Breast epithelium (tissue), 4 donors: ENCODE measurements at places on chromosomes 3 and 15.
A peak's percentile ranks its signal among the peaks of the same experiment; 100 is the strongest.

- peak overlapping the region; percentile 57 for H3K4me3 ChIP-seq
- H3K27me3 ChIP-seq = no peaks in the 10 kb centered on the region
- H3K4me1 ChIP-seq = no peaks in the 10 kb centered on the region
Observed at GRCh38 chr15:59437142-59437816, 707 bp upstream of the FAM81A start.

DNA sequence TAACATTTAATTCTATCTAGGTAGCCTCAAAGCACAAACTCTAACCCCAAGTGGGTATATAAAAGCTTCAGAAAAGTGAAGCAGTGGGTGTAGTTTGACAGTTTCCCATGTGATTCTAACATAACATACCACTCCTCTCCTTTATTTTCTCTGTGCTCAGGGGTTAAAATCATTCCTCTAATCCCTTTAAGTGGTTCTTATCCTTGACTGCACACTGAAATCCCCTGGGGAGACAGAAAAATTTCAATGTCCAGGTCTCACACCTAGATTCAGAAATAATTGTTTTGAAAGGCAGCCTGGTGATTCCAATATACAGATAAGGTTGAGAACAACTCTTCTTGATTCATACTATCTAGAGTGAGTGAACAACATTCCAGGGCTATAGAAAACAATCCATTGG lies 986.4 kb downstream of the ROBO1 start:
- H3K27ac ChIP-seq = no peak overlapping the region
- no peaks in the 10 kb centered on the region for H3K4me1 ChIP-seq
- no peak for DNase-seq

DNA sequence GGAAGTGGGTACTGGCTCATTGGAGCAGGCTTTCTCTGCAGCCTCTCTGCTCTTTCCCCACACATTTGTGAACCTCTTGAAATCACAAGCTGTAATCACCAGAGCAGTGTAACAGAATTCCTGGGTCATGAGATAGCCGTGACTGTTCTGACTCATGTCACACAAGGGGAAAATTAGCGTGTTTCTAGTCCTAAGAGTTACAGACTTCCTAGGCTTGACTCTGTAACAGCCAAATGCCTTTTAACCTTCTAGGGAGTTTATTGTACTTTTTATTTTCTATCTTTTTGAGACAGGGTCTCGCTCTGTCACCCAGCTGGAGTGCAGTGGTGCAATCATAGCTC lies 54.7 kb upstream of the TRAK1 start:
- H3K27me3 ChIP-seq = no peaks in the 10 kb centered on the region
- H3K4me3 ChIP-seq = no peak overlapping the region
- H3K4me1 ChIP-seq = no peaks in the 10 kb centered on the region

GRCh38 chr3:127814325-127814781 lies 8.0 kb downstream of the MGLL start:
- no peak for DNase-seq
- H3K36me3 ChIP-seq = no peaks in the 10 kb centered on the region
- H3K4me1 ChIP-seq = peaks cover 9% of the 10 kb centered on the region
- H3K4me3 ChIP-seq = no peak overlapping the region

- no peak overlapping the region for H3K27ac ChIP-seq
- H3K4me1 ChIP-seq = no peaks in the 10 kb centered on the region
- no peak overlapping the region for H3K4me3 ChIP-seq
- DNase-seq = no peak
- H3K27me3 ChIP-seq = no peaks in the 10 kb centered on the region
Observed at GRCh38 chr3:42836150-42837123, 27.2 kb downstream of the ACKR2 start.

GRCh38 chr15:40549894-40550293 lies 14.9 kb downstream of the CCDC32 start:
- no peak overlapping the region for H3K4me3 ChIP-seq
- H3K4me1 ChIP-seq = no peaks in the 10 kb centered on the region
- no peaks in the 10 kb centered on the region for H3K27me3 ChIP-seq
- H3K36me3 ChIP-seq = no peaks in the 10 kb centered on the region

DNA sequence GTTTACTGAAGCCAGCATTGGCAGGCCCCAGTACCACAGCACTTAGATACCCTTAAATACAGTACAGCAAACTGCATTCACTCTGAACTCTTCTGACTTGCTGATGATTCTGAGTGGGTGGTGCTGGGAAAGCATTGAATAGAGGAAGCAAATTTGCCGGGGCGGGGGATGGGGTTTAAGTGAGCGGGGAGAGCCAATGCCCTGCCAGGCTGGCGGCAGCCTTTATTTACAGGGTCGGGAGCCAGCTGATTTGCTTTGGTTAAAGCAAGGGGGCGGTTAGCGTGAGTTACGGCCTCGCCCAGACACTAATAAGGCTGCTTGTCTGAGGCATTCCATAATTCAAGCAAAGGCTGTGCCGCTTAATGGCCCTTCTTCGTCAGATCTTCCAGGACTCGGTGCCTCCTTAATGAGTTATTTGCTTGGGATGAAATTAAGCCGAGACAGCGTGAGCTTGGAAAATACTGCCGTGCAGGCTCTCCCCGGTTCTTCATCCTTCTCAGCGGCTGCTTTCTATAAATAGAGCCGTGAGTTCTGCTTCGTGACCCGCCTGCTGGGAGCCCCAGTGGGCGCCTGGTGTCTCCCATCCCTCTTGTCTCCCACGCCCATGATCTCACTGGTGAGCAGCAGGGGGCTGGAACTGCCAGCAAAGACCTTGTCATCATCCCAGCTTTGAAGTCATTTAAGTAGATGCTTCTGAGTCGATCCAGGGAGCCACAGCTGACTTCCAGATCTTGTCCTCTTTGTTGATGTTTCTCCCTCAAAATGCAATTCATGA lies 25.8 kb downstream of the SPSB4 start:
- peak overlapping the region; percentile 62 for H3K27ac ChIP-seq
- peak overlapping the region; percentile 45 for H3K4me3 ChIP-seq
- H3K27me3 ChIP-seq = no peaks in the 10 kb centered on the region
- H3K36me3 ChIP-seq = no peaks in the 10 kb centered on the region

GRCh38 chr15:84970843-84971242 lies 10.8 kb upstream of the PDE8A start:
- no peaks in the 10 kb centered on the region for H3K4me1 ChIP-seq
- DNase-seq = no peak
- no peaks in the 10 kb centered on the region for H3K36me3 ChIP-seq

- no peaks in the 10 kb centered on the region for H3K36me3 ChIP-seq
- DNase-seq = no peak
- H3K4me1 ChIP-seq = no peaks in the 10 kb centered on the region
- H3K27ac ChIP-seq = peak overlapping the region; percentile 74
- H3K4me3 ChIP-seq = no peak overlapping the region
- H3K27me3 ChIP-seq = no peaks in the 10 kb centered on the region
Observed at GRCh38 chr3:196096382-196096953, 14.6 kb upstream of the TFRC start.

DNA sequence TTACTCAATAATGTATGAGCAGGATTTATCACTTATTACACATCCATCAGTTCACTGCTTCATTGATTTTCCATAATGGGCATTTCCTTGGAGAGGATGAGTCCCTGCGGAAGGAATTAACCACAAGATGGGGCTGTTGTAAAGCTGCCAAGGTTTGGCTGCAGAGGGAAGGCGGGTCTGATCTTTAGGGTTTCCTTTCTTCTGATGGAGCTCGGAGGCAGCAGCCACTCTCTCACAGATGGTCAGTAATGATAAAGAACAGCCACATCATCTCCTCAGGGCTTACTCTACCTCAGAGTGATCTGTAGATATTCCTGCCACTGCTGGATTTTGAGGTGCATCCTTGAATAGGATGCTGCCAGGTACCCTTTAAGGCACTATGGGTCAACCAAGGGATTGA lies 115.2 kb downstream of the USP13 start:
- H3K4me1 ChIP-seq = no peaks in the 10 kb centered on the region
- no peak overlapping the region for H3K27ac ChIP-seq
- H3K36me3 ChIP-seq = no peaks in the 10 kb centered on the region
- DNase-seq = no peak

- no peaks in the 10 kb centered on the region for H3K36me3 ChIP-seq
- H3K27me3 ChIP-seq = no peaks in the 10 kb centered on the region
- DNase-seq = no peak
- no peak overlapping the region for H3K27ac ChIP-seq
- no peaks in the 10 kb centered on the region for H3K4me1 ChIP-seq
Observed at GRCh38 chr3:55526332-55527030, 39.4 kb upstream of the WNT5A start.

DNA sequence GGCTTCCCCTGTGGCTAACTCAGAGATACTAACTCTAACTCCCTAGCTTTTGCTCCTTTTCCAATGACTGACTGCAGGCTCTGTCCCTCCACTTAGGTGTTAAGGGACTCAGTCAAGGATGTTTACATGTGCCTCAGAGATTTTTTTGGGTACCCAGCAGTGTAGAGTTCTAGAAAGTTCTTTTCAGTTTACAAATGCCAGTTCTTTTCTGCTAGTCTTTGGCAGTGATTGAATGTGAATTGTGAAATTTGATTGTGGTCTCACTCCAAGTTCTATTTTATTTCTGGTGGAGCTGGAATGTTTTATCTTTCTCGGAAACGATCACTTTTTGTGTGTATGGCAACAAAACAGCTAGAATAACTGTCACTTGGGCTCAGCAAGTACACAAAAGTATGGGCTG lies 60.6 kb downstream of the IL1RAP start:
- no peaks in the 10 kb centered on the region for H3K27me3 ChIP-seq
- no peak for DNase-seq
- H3K4me1 ChIP-seq = no peaks in the 10 kb centered on the region

- H3K4me3 ChIP-seq = no peak overlapping the region
- DNase-seq = no peak
- no peaks in the 10 kb centered on the region for H3K27me3 ChIP-seq
- no peak overlapping the region for H3K27ac ChIP-seq
- no peaks in the 10 kb centered on the region for H3K36me3 ChIP-seq
- H3K4me1 ChIP-seq = no peaks in the 10 kb centered on the region
Observed at GRCh38 chr3:125428216-125428830, 53.2 kb upstream of the ZNF148 start.

GRCh38 chr15:90126596-90127435 lies 24.5 kb upstream of the IDH2 start:
- H3K27ac ChIP-seq = no peak overlapping the region
- H3K4me3 ChIP-seq = no peak overlapping the region
- H3K36me3 ChIP-seq = no peaks in the 10 kb centered on the region
- DNase-seq = no peak

DNA sequence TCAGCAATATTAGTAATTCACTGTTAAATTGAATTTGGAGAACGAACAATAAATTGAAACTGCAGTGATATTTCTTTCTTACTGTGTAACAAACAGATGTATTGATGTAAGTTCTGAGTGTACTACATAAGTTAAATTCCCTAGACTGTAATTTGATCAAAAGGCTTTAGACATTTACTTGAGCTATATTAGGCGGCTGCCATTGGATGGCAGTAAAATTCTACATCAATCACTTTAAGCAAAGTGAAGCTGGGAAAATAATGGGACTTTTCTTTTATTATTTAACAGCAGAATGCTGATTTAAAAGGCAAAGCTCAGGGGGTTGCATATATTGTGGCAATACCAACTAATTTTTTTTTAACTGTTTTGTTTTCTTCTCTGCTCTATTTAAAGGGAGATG lies 212.6 kb upstream of the PLSCR5 start:
- no peaks in the 10 kb centered on the region for H3K36me3 ChIP-seq
- no peak overlapping the region for H3K4me3 ChIP-seq
- no peaks in the 10 kb centered on the region for H3K27me3 ChIP-seq
- DNase-seq = no peak
- H3K27ac ChIP-seq = no peak overlapping the region

DNA sequence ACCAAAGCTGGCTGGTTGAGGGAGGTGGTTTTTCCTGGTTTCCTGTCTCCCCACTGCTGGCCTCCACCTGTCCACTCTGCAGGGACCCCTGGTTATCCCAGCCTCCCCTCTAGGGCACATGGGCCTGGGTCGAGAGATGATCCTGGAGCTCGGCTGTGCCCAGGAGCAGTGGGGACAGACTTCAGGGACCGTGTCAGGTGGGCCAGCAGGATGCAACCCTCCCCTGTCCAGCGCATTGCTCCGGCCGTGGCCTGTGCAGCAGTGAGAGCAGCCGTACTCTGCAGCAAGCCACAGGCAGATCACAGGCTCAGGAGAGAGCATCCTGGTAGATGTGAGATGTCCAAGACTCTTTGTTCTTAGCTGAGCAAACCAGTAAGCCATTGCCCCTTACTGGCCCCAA lies 92.5 kb upstream of the RPL32 start:
- no peak overlapping the region for H3K4me3 ChIP-seq
- H3K36me3 ChIP-seq = no peaks in the 10 kb centered on the region
- peak overlapping the region; percentile 22 for H3K27ac ChIP-seq
- H3K4me1 ChIP-seq = peaks cover 8% of the 10 kb centered on the region
- DNase-seq = no peak

GRCh38 chr15:69413822-69414700 lies at the start of gene KIF23:
Gene KIF23 (plus strand): TSS chr15:69414349. CDS start chr15:69414466, 117 bp downstream.
- no peaks in the 10 kb centered on the region for H3K36me3 ChIP-seq
- H3K27ac ChIP-seq = peak within 1 kb of the TSS; percentile 93
- DNase-seq = peak; percentile 87
- peak within 1 kb of the TSS; percentile 89 for H3K4me3 ChIP-seq
- peaks cover 5% of the 10 kb centered on the region for H3K4me1 ChIP-seq

DNA sequence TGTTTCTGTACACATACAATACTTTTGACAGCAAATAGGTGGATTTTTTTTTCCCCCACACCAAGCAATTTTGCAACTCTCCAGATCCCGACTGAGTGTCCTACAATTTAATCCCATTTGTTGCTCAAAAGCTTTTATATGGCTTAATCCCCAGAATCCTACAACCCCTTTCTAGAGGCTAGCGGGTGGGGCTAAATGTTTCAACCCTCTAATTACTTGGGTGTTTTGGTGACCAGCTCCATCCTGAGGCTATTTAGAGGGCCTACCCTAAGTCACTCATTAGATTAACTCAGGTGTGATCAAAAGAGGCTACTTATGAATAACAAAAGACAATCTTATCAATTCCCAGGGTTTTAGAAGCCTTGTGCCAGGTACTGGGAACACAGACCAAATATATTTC lies 21.0 kb upstream of the FBXL2 start:
- no peaks in the 10 kb centered on the region for H3K4me1 ChIP-seq
- no peak overlapping the region for H3K4me3 ChIP-seq
- no peak for DNase-seq
- no peaks in the 10 kb centered on the region for H3K27me3 ChIP-seq
- H3K36me3 ChIP-seq = no peaks in the 10 kb centered on the region

DNA sequence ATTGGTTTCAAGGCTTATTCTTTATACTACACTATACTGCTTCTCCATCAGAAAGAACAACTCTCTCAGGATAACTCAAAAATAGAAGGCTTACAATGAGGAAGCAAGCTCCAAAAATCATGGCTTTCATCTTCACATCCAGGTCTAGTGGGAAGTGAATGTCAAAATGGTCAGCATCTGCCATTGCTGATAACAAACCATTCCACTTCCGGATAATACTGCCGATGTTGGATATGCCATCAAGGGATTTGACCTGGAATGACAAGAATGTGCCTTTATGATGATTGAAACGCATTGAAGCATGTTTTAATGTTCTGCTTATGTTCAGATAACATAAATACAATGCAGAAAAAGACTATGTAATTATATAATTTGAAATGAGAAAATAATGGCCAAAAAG lies 34.0 kb upstream of the PLOD2 start:
- no peak overlapping the region for H3K4me3 ChIP-seq
